ENCODE measurements at places on chromosomes 1 and 21.
A peak's percentile ranks its signal among the peaks of the same experiment; 100 is the strongest.

- DNase-seq: peak; percentile 69
Observed at GRCh38 chr1:116586741-116587143, 15.9 kb upstream of the CD58 start.

GRCh38 chr1:208431721-208432120 is 187.5 kb upstream of the PLXNA2 start:
- DNase-seq: no peak

DNA sequence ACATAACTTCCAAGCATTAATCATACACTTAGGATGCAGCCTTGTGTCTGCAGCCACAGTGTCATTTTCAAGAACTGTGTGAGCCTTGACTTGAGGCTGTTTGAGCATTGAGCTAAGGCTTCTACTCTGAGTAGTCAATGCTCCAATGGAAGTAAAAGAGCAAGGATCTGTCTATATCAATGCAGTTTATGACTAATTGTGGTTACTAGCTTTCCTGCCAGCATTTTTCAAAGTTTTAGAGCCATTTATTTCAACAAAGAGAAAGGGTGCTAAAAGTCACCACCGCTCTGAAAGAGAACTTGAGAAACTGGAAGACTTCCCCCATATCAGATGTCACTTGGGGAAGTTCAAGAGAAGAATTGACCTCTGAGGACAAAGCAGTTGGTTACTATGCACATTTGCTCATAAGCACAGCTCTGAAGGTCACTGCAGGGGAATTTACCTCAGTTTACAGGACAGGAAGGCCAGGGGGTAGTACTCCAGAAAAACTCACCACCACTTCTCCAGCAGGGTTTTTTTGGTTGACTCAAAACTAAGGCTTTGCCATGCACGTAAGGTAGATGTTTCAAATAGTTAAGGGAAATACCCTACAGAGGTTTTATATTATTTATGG is 24.5 kb upstream of the RGS1 start:
- peak; percentile 88 for DNase-seq

DNA sequence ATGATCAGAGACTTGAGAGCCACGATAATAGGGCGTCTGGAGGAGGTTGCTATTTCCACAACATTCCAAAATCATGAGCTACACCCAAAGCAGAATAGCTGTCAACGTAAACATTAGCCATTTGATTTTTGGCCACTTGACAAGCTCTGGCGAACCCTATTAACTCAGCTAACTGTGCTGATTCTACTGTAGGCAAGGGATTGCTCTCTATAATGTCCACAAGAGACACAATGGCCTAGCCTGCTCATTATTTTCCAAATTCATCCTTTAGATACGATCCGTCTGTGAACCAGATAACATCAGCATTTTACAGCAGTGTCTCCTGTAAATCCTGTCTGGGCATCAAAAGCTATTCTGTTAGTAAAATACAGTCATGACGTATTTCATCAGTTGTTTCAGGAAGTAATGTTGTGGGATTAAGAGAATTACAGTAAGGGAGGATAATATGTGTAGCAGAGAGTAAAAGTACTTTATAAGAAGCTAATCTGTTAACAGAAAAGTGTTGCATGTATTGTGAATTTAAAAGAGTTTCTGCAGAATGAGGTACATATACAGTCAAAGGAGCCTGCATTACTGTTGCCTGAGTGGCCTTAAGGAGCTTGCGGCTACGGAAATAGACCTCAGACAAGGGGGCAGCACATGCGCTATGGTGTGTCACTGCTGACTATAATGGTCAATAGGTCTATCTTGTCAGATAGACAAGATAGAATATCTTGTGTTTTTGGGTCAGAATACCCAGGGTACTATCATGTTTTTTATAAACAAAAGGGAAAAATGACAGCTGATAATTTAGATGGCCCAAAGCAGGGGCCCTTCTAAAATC is 44.9 kb upstream of the TINAGL1 start:
- DNase-seq: no peak

- no peak for DNase-seq
Observed at GRCh38 chr1:224923726-224924125, 5.7 kb upstream of the DNAH14 start.

GRCh38 chr1:244839656-244840055 is 4.2 kb downstream of the COX20 start:
- peak; percentile 29 for DNase-seq

- no peak for DNase-seq
Observed at GRCh38 chr1:224673141-224673540, 57.0 kb downstream of the CNIH3 start.

DNA sequence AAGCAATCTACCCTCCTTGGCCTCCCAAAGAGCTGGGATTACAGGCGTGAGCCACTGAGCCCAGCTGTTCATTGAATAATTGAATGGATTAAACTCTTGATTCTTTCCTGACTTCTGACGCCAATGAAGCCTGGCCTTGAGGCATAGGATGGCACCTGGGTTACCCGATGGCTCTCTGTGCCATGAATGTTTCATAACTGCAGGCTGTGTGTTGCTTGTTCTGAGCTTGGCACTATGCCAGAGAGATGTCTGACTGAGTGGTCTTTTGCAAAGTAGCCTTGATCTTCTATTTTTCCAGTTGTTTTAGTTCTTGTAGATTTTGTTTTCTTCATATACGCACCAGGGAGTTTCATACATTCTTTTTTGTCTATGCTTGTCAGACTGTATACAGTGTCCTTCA is 38.5 kb upstream of the AK4 start:
- no peak for DNase-seq

DNA sequence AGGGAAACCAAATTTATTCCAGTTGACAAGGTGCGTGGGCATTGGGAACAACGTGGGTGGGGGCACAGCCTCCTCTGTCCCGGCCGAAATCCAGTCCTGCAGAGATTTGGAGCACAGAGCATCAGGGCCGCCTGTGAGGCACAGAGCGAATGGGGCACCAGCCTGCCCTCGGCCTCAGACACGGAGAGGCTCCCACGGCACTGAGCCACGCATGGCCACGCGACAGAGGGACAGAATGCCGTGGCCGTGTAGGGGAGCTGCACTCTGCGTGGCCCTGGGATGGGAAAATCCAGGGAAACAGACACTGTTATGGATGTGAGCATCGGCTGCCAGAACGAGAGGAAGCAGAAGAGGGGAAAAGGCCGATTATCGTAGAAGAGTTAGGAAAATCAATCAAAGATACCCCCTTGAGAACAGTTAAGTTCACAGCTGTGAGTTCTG is 13.5 kb upstream of the C1orf159 start:
- no peak for DNase-seq

DNA sequence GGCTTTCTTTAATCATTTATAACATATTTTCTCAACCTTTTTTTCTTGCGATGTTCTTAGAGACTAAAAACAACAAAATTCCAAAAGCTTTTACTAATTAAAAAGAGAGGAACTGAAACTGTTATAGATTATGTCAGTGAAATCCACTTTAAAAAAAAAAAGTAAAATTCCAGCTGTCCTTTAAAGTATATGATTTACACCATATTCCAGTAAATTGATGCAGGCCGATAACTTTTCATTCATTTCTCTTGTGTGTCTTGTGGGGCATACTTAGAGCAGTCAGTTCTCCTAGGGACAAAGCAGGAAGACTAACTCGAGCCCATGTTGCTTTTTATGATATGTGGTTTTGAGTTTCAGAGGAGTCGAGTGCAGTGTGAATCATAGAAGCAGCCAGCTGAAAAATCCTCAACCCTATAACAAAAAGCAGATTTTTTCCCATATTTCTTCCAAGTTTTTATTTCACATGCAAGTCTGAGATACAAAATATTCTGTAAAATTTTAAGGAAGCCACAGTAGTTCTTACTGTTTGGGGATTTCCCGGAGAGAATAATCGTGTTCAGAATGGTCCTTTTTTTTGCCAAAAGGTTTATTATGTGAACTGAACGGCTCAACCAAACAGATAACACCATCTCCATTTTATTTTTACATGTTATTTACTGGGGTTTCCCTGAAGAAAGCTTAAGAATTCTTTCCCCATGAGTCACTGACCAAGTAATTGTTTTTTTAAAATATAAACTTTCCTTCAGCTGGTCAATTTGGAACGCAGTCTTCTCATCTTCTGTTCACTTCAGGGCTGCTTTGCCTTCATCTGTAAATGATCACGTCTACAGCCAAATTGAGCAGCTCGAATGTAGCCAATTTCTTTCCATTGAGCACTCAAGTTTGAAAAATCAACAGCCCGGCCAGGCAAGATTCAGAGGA is 77.0 kb upstream of the C1orf105 start:
- peak; percentile 76 for DNase-seq

- DNase-seq: no peak
Observed at GRCh38 chr21:33075128-33075527, 5.2 kb downstream of the OLIG1 start.

DNA sequence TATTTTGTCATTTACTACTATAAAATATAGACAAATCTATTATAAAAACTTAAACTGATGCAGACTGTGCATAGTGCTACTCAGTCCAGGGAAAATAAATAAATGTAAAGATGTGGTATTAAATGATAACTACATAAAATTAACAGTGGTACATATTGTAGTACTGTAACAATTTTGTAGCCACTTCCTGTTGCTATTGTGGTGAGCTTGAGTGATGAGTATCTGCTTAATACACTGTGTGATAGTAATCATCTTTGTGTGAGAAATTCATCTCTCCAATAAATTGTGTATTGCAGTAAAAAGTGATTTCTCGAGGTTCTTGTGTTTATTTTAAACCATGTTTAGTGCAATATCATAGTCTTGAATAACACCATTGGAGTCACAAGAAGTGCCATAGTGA is 353.4 kb upstream of the ZRANB2 start:
- DNase-seq: no peak

DNA sequence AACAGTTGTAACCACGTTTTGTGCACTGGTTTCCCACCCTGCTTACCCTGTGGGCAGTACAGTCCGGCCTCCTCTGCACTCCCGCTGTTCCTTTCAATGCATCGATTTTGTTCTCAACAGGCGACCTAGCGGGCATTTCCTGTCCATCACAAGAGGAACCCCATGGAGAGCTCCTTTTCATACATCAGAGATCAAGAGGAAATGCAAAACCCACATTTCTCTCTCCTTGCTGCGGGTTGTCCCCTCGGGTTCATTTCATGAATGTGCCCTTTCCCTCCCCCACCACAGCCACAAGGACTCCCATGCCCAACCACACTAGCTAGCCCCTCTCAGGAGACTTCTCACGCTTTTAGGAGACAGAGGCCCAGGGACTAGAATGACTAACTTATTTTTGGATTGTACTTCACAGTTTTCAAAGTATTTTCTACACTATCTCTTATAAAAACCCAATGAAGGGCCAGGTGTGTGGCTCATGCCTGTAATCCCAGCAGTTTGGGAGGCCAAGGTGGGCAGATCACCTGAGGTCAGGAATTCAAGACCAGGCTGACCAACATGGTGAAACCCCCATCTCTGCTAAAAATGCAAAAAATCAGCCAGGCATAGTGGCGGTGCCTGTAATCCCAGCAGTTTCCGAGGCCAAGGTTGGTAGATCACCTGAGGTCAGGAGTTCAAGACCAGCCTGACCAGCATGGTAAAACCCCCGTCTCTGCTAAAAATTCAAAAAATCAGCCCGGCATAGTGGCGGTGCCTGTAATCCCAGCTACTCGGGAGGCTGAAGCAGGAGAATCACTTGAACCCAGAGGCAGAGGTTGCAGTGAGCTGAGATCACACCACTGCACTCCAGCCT is 18.4 kb downstream of the ATP1A4 start:
- DNase-seq: peak; percentile 89

DNA sequence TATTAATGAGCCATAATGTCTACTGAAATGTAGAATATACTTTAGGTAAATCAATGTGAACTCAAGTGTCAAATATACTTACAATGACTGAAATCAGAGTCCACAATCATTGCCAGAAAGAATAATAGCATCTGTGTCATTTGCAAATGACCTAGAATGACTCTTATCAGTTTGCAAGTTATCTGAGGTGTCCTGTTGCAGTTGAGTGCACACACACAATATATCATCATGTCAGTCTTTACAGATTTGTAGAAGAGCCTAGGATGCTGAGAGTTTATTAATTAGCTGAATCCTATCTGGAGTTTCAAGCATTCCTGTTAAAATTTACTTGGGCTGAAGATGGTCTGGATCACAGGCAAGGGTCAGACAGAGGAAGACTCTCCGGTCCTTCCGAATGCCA is 324.0 kb upstream of the GREM2 start:
- DNase-seq: no peak

DNA sequence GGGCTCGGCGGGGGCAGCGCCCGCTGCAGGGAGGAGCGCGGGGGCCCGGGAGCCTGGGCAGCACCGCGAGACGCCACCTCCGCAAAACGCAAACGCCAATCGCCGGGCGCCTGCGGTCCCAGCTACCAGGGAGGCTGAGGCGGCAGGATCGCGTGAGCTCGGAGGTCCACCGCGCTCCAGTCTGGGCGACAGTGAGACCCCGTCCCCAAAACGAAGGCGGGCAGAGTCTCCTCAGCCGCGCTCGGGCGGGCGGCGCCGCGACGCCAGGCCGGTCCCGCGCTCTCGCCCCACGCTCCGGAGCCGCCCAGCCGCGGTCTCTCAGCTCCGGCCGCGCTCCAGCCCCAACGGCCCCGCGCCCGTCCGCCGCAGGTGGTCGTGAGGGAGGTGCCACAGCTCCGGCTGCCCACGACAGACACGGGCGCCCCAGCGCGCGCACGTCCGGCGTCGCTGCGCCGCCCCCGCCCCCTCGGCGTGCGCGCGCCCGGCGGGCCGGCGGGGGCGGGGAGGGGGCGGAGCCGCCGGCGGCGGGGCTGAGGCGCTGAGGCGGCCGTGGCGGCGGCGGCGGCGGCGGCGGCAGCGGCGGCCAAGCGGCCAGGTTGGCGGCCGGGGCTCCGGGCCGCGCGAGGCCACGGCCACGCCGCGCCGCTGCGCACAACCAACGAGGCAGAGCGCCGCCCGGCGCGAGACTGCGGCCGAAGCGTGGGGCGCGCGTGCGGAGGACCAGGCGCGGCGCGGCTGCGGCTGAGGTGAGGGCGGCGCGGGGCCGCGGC is at the start of gene ADARB1:
Gene ADARB1 (plus strand): TSS at position 533 of the 770 bp plus-strand sequence. CDS start 97,077 bp downstream, outside the sequence.
- DNase-seq: peak; percentile 69

GRCh38 chr1:59057211-59057694 is 239.6 kb upstream of the FGGY start:
- peak; percentile 18 for DNase-seq

DNA sequence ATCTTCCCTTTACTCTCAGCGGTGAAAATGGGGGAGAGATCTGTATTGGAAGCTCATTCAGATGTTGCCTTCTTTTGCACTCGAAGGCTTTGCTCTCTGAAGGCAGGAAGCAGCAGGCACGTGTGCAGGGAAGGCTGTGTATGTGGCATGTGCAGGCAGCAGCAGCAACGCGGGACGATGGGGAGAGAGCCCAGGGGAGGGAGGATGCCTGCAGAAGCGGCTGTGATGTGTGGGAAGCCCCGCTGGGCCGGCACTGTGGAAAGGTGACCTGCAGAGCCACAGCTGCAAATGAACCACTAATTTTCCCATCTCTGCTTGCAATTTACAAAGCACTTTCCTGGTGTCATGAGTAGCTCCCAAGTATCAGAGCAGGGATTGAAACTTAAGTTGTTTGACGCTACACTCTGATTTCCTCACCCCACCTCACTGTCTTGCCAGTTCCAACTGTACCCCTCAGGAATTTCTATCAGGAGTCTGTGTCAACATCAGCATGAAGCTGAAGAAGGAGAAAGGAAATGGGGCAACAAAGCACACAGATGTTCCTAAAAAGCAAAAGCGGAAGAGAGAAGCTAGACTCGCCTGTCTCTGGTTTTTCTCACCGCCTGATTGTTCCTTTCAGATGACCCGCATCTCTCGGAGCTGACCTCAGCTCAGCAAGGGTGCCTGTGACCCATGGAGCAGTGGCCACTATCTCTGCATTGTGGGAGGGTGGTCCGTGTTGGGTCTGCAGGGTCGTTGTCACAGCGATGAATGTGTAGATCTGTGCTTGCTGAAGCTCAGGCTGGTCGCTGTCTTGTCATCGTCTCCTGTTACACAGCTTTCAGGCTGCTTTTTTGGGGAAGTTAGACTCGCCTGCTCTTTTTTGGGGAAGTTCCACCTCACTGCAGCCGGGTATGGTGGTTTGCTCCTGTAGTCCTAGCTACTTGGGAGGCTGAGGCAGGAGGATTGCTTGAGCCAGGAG is 156.1 kb downstream of the KIF26B start:
- peak; percentile 38 for DNase-seq
